Osteocyte (in vitro differentiated cells): ENCODE measurements at places on chromosomes 1 and 21. TPM values are rescaled to one million over a fixed set of nuclear protein-coding genes. Genes with fewer than 3 reads are reported as not detected.

SNX7 gene
- total RNA-seq = 41.7 and 44.7 TPM in 2 replicates

CFHR4 gene
- not detected in 2 replicates for total RNA-seq

LAD1 gene
- total RNA-seq = 0.16 and 0.91 TPM in 2 replicates

LCE1E gene
- total RNA-seq = not detected in 2 replicates

OR2W3 gene
- total RNA-seq = 0.52 and 0.75 TPM in 2 replicates

LHX4 gene
- total RNA-seq = 0.70 and 0.78 TPM in 2 replicates

MACO1 gene
- 30.7 and 30.9 TPM in 2 replicates for total RNA-seq

FCRL1 gene
- not detected in 2 replicates for total RNA-seq

WNT9A gene
- total RNA-seq = 4.8 and 4.9 TPM in 2 replicates

WDR64 gene
- not detected in 2 replicates for total RNA-seq

CASQ1 gene
- total RNA-seq = not detected in 2 replicates

VANGL2 gene
- total RNA-seq = 16.4 and 17.7 TPM in 2 replicates

GRCh38 chr21:38927776-38928175, 122.0 kb downstream of the ETS2 start:
- no peaks in the 10 kb centered on the region for H3K36me3 ChIP-seq
- H3K27me3 ChIP-seq = no peaks in the 10 kb centered on the region
- no peak overlapping the region for H3K27ac ChIP-seq

DNA sequence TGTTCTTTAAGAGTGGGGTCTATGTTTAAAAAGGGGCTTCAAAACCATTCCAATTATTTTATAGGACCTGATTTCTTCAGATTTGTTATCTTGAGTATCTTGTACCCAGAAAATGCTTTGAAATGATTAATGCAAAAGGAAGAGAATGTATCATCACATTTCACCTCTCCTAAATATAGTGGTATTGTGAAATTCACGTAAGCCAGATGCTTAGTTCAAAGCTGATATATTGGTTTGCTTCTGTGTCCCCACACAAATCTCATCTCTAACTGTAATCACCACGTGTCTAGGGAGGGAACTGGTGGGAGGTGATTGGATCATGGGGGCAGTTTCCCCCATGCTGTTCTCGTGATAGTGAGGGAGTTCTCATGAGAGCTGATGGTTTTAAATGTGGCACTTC, 8.5 kb downstream of the SOAT1 start:
- no peak overlapping the region for H3K27ac ChIP-seq
- DNase-seq = no peak

- peak overlapping the region; percentile 85 for H3K4me3 ChIP-seq
- peaks cover 13% of the 10 kb centered on the region for H3K27me3 ChIP-seq
- peaks cover 45% of the 10 kb centered on the region for H3K4me1 ChIP-seq
- no peak for DNase-seq
Measured at GRCh38 chr1:114510274-114511031, 550 bp downstream of the TRIM33 start.

DNA sequence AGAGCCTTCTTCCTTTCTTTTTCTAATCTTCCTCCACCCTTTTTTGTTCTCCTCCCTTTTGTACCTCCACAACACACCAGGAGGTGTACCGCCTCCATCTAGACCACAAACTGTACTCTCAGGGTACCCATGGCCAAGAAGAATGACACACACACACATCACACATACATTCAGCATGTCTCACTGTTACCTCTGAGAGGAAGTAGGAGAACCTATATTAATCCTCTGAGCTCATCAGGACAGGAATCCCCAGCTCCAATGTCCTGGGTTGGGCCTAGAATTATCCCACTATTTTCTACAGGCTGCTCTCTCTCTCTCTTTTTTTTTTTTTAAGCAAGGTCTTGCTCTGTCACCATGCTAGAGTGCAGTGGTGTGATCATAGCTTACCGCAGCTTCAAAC, 36.7 kb downstream of the ATP2B4 start:
- no peaks in the 10 kb centered on the region for H3K27me3 ChIP-seq
- H3K4me1 ChIP-seq = peaks cover 36% of the 10 kb centered on the region
- peak overlapping the region; percentile 89 for H3K27ac ChIP-seq
- no peak overlapping the region for H3K4me3 ChIP-seq

GRCh38 chr1:107748531-107748930, 216.4 kb downstream of the VAV3 start:
- H3K4me1 ChIP-seq = no peaks in the 10 kb centered on the region
- H3K4me3 ChIP-seq = no peak overlapping the region
- DNase-seq = no peak
- H3K27ac ChIP-seq = no peak overlapping the region
- H3K27me3 ChIP-seq = peaks cover 7% of the 10 kb centered on the region
- H3K36me3 ChIP-seq = no peaks in the 10 kb centered on the region

GRCh38 chr1:175792136-175792535, 48.7 kb upstream of the TNR start:
- H3K27ac ChIP-seq = no peak overlapping the region
- no peak overlapping the region for H3K4me3 ChIP-seq
- H3K4me1 ChIP-seq = no peaks in the 10 kb centered on the region
- DNase-seq = no peak
- no peaks in the 10 kb centered on the region for H3K36me3 ChIP-seq
- peaks cover 3% of the 10 kb centered on the region for H3K27me3 ChIP-seq

GRCh38 chr1:10189659-10190058, 20.7 kb upstream of the KIF1B start:
- no peak overlapping the region for H3K4me3 ChIP-seq
- peaks cover 2% of the 10 kb centered on the region for H3K27me3 ChIP-seq
- no peaks in the 10 kb centered on the region for H3K4me1 ChIP-seq
- DNase-seq = no peak
- no peak overlapping the region for H3K27ac ChIP-seq
- H3K36me3 ChIP-seq = no peaks in the 10 kb centered on the region

- H3K27me3 ChIP-seq = peaks cover 5% of the 10 kb centered on the region
- no peak overlapping the region for H3K4me3 ChIP-seq
- no peaks in the 10 kb centered on the region for H3K4me1 ChIP-seq
- H3K27ac ChIP-seq = no peak overlapping the region
- H3K36me3 ChIP-seq = no peaks in the 10 kb centered on the region
- peak; percentile 75 for DNase-seq
Measured at GRCh38 chr1:29786195-29786594, 549.9 kb downstream of the PTPRU start.

DNA sequence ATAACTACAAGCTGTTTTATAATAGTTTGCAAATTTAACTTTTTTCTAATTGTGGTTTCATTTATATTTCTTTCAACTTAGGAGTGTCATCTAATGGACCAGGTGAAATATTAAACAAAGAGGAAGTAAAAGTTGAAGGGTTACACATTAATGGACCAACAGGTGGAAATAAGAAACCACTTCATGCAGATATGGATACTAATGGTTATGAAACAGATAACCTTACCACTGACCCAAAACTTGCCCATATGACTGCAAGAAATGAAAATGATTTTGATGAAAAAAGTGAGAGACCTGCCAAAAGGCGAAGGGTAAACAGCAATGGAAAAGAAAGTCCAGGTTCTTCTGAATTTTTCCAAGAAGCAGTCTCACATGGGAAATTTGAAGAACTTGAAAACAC, 59.7 kb downstream of the MIER1 start:
- peaks cover 43% of the 10 kb centered on the region for H3K36me3 ChIP-seq
- no peaks in the 10 kb centered on the region for H3K4me1 ChIP-seq
- no peak overlapping the region for H3K4me3 ChIP-seq
- H3K27me3 ChIP-seq = no peaks in the 10 kb centered on the region
- H3K27ac ChIP-seq = no peak overlapping the region

DNA sequence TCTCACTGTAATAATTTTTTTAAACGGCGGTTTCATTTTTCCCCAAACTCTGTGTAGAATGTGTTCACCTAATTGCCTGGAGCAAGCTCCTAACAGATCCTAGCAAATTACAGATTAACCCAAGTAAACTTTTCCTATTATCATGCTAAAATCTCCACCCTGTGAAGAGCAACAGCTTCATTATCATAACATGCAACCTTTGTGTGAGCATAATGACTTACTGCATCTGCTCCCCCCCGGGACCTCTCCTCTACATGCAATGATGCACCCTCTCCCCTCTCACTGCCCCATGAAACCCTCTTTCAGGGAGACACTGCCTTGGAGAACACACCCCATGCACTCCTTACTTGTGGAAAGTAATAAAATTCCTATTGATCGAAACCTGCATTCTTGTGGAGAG, 717.0 kb upstream of the TMPRSS15 start:
- H3K4me3 ChIP-seq = no peak overlapping the region
- H3K4me1 ChIP-seq = peaks cover 13% of the 10 kb centered on the region
- no peaks in the 10 kb centered on the region for H3K27me3 ChIP-seq
- DNase-seq = no peak
- H3K36me3 ChIP-seq = no peaks in the 10 kb centered on the region

GRCh38 chr1:3380469-3380868, 74.0 kb upstream of the ARHGEF16 start:
- no peaks in the 10 kb centered on the region for H3K4me1 ChIP-seq
- no peak for DNase-seq
- no peaks in the 10 kb centered on the region for H3K36me3 ChIP-seq
- no peak overlapping the region for H3K27ac ChIP-seq
- no peak overlapping the region for H3K4me3 ChIP-seq

DNA sequence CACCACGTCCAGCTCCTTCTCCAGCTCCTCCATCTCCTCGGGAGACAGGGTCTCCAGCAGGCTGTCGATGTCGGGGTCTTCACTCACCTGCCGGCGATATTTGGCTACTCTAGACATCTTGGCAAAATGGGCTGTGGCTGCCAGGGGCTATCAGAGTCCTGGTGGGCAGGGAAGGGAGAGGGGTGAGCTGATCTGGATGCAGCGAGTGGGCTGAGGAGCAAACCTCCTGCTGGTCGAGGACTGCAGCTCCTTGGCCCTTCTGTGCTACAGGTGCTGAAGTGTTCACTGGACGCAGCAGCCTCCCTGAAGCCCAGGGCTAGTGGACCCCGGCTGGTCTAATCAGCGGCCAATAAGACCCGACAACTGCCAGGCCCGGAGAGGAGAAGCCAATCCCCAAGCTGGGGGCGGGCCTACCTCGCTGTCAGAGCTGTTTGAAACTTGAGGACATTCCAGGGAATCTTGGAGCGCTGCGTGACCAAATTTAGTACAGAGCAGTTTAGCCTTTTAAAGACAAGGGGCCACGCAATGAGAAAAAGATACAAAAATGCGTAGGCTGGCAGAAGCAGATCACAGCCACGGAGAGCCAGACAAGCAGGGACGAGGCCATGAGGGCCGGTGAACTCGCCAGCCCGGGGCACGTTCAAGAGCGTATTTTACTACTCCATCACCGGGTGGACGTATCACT, at the start of gene LMOD1:
Gene LMOD1 (minus strand): TSS at position 325 of the 685 bp plus-strand sequence. CDS start 208 bp downstream, at position 117.
- H3K27ac ChIP-seq = peak within 1 kb of the TSS; percentile 87
- peak; percentile 92 for DNase-seq
- H3K27me3 ChIP-seq = no peaks in the 10 kb centered on the region

- no peak overlapping the region for H3K4me3 ChIP-seq
- no peaks in the 10 kb centered on the region for H3K36me3 ChIP-seq
- DNase-seq = no peak
- H3K27me3 ChIP-seq = no peaks in the 10 kb centered on the region
- H3K27ac ChIP-seq = no peak overlapping the region
- peaks cover 4% of the 10 kb centered on the region for H3K4me1 ChIP-seq
Measured at GRCh38 chr1:234781241-234782065, 171.5 kb upstream of the IRF2BP2 start.

DNA sequence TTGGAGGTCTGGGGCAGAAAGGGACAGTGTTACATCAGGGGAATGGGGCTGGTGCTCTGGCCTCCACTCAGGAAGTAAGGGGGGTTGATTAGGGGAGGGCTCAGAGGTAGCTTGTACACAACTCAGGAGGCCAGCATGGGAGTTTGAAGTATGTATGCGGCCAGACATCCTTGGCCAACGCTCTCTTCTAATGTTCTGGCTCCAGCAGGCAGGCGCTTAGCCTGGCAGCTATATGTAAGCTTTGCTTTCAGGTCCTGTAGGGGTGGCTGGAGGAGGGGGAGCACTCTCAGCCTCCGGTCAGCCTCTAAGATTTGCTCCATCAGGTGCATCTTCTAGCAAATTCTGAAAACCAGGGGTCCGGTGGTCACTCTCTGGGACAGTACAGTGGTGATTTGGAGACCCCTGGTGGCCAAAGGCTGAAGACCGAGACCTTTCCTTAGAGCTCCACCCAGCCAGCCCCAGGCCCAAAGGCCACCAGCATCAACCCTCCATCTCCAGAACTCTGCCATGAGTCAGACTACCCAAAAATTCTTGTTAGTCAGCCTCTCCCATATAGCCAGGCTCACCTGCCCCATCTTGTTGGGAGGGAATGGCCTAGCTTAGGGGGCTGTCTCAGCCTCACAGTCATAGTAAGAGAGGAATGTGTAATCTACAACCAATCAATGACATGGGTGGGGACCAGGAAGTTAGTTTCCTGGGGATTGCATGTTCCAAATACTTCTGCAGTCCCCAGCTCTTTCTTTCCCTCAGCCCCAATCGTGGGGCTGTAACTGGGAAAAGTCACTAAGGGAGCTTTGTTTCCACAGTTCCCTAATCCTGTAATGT, 9.7 kb upstream of the COL8A2 start:
- peaks cover 15% of the 10 kb centered on the region for H3K36me3 ChIP-seq
- no peaks in the 10 kb centered on the region for H3K27me3 ChIP-seq
- no peak overlapping the region for H3K4me3 ChIP-seq
- H3K27ac ChIP-seq = peak overlapping the region; percentile 68

DNA sequence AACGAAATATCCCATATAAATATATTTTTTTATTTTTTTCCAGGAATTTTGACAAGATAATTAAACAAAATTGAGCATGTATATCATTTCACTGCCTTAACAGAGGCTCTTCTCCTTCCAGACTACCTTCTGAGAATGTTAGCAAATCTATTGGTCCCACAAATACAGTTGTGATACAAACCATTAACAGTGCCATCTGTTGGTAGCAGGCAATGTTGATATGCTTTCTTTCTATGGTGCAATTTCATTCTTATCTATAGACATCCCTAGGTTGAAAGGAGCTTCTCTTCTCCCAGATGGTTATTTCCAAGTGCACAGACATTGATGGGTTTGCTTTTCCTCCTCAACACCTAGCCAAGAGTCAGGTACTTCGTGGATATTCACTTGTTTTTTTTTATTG, 303.6 kb downstream of the USH2A start:
- H3K4me3 ChIP-seq = no peak overlapping the region
- H3K27ac ChIP-seq = no peak overlapping the region
- H3K36me3 ChIP-seq = no peaks in the 10 kb centered on the region
- peaks cover 27% of the 10 kb centered on the region for H3K27me3 ChIP-seq
- DNase-seq = no peak

- no peak overlapping the region for H3K27ac ChIP-seq
- H3K27me3 ChIP-seq = no peaks in the 10 kb centered on the region
- DNase-seq = no peak
- peaks cover 3% of the 10 kb centered on the region for H3K36me3 ChIP-seq
- no peak overlapping the region for H3K4me3 ChIP-seq
Measured at GRCh38 chr1:51948491-51948915, 42.0 kb downstream of the RAB3B start.

DNA sequence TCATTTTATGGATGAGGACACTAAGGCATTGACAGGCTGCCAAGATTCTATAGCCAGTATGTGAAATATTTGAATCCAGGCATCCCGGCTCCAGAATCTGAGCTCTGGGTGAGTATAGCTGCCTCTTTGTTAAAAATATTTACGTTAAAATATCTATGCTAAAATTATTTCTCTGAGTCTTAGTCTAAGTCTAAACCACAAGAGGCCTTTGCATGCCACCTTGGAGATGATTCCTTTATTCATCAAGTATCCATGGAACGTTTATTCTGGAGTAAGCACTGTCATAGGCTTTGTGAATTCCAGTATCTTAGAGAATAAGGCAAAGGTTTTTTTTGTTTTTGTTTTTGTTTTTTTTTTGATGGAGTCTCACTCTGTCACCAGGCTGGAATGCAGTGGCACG, 116.4 kb downstream of the GREM2 start:
- H3K36me3 ChIP-seq = no peaks in the 10 kb centered on the region
- no peaks in the 10 kb centered on the region for H3K27me3 ChIP-seq
- H3K4me1 ChIP-seq = peaks cover 17% of the 10 kb centered on the region
- no peak overlapping the region for H3K27ac ChIP-seq
